Ecto neural progenitor cell (in vitro differentiated cells): ENCODE measurements at places on chromosomes 6 and 20.
A peak's percentile ranks its signal among the peaks of the same experiment; 100 is the strongest.

- DNase-seq = no peak
Measured at GRCh38 chr6:109515781-109516409, 32.9 kb upstream of the ZBTB24 start.

- no peak for DNase-seq
Measured at GRCh38 chr20:57260934-57261333, 5.5 kb downstream of the BMP7 start.

DNA sequence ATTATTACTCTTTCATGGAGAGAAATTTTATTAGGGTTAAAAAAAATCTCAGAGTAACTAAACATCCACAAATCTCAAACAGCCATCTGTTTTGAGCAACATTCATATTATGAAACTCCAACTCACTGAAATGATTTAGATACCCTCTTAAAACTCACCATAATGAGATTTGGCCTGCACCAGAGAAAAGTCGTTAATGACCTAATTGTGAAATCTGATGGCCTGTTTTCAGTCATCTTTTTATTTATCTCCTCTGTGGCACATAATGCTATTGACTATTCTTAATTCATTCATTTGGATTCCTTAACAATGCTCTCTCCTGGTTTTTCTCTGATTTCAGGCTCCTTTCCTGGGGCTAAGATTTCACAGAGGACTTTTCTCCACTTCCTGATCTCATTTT lies 192.7 kb downstream of the RNF144B start:
- DNase-seq = no peak

DNA sequence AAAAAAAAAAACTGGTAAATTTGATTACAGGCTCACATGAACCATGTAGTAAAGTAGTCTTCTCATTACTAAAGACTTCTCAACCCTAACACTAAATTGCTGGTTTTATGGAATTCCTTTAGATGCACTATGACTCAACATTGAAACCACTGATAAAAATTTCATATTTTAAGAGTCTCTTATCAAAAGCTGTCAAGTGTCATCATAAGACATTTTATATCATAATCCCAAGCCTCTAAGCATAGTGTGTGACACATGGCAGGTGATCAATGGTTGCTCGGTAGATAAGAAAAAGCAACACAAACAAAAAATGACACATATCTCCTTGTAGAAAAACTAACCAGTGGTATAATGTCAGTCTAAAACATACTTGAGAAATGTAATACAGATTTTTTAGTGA lies 258.4 kb downstream of the RNGTT start:
- DNase-seq = no peak

DNA sequence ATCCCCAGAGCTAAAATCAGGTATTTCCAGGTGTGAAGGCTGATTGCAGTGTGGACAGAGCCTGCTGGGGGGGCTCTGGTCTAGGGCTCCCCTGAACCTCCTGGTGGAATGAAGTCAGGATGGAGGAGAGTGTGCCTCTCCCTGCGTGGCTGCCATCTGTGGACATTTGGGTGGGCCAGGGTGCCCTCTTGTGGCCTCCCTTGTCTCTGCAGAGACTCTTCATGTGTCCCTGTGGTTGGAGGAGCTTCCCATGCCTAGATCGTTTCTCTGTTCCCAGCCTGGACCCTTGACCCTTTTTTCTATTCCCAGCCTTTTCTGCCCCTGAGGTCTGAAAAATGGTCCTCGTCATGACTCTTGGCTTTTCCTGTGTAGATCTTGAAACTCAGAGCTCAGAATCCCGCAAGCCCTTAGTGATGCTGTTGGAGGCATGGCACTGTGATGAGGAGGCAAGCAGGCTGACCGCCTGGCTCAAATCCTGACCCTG lies 9.9 kb upstream of the PSMF1 start:
- DNase-seq = peak; percentile 75

DNA sequence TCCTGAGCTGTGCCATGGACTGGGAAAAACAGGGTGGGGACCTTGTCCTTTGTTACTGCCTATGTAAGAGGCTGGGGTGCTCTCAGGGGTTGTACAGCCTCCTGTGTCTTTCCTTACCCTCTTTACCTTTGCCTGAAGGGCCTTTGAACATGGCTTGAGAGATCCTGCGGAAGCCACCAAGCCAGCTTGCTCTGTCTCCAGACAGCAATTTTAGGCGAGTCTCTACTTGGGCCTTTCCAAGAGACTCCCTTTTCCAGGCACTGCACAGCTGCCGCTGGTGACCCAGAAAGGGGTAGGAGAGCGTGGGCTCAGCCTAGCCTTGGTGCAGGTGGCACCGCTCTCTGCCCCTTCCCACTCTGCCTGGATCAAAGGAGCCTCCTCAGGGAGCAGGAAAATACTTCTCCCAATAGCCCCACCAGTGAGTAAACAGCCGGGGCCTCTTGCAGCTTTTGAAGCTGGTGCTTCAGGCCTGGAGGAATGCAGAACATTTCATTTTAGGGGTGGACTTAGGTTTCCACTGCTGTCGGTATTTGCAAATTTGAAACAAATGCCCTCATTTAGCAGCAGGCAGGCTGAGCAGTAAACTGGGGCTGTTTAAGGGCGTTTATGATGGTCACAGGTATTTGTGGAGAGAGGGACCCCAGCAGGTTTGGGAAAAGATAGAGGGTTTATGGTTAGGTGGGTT lies 13.9 kb downstream of the PTK7 start:
- DNase-seq = peak; percentile 49

DNA sequence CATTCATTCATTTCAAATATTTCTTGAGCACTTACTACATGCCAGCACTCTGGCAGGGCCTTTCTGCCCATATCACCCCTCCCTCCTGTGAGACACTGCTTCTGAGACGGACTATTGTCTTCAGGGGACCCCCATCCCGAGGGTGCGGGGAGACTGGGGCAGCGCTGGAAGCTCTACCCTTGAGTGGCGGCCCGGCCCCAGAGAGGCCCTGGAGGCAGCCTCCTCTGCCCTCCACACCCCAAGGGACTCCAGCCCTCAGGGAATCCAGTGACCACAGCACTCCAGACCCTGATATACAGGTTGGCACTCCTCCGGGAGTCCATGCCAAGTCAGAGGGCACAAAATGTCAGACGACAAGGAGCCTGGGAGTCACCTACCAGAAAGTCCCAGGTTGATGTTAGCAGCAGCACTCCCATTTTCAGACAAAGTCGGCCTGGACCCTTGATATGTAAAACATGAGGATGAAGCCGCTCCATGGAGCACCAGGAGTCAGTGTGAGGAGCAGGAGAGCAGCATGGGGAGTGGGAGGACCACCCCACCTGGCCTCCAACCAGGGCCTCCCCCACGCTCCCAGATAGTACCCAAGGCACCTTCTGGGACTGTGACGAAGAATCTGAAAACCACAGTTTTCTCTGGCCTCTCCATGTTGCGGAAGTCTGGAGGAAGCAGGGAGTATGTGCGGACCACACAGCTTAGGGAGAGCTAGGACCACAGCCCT lies 20.7 kb downstream of the TFEB start:
- DNase-seq = no peak

DNA sequence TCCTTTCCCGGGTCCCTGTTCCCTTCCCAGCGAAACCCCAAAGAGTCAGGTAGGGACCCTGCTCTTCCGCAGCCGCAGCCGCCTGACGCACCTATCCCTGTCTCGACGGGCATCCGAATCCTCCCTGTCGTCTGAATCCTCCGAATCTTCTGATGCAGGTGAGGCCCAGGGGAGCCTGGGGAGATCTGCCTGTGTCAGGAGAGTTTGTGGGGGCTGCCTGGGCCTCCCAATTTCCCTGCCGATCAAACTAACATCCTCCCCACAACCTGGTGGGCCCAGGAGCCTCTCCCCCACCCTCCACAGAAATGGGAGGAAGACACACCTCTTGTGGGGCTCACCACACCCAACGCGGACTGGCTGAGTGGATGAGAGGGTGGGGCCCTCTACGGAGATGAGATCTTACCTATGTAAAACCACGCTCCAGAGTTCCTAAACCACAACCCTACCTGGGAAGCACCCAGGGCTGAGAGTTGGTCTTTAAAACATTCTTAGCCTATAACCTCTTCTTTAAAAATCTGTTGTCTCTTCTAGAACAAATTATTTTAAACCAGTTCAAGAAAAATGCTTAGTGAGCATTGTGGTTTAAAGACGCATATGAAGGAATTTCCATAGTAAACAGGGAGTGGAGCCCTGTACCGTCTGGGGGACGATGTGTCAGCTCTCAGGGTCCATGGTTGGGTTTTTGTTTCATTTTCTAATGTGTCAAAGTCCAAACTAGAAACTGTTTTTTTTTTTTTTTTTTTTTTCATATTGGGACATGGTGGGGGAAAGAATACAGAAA lies 1.7 kb downstream of the CDC25B start:
- no peak for DNase-seq

- DNase-seq = no peak
Measured at GRCh38 chr6:2375443-2375842, 130.0 kb upstream of the GMDS start.

GRCh38 chr6:168035661-168036545 lies 38.4 kb downstream of the KIF25 start:
- peak; percentile 51 for DNase-seq

DNA sequence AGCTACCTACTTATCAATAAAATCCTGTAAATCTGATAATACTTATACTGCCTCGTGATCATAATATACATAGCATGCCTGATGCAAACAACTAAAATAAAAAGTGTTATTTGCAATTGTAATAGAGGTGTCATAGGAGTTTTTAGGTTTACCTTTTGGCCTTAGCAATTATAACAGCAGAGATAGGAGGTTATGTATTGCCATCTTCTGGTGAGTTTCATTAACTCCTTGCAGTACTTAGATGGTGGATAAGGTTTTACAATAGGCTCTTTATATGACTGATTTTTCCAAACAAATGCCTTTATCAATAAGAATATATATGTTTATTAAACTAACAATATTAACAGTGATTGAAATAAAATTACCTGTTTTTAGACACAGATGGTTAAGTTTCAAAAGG lies 27.8 kb upstream of the MYCT1 start:
- DNase-seq = no peak

- no peak for DNase-seq
Measured at GRCh38 chr20:34562641-34563040, 4.1 kb downstream of the MAP1LC3A start.

DNA sequence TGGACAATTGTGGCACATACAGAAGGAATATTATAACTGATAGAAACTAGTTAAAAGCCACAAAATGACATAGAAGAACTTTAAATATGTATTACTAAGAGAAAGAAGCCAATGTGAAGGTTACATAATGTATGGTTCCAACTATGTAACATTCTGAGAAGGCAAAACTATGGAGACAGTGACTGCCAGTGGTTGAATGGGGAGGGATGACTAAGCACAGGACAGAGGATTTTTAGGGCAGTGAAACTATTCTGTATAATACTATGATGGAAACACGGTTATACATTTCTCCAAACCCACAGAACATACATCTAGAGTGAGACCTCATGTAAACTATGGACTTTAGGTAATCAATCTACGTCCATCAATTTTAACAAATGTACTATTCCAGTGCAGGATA lies 22.4 kb downstream of the SYNCRIP start:
- DNase-seq = no peak
